Eye (tissue), 1 donor: ENCODE measurements at places on chromosomes 1 and 21.
A peak's percentile ranks its signal among the peaks of the same experiment; 100 is the strongest.

DNA sequence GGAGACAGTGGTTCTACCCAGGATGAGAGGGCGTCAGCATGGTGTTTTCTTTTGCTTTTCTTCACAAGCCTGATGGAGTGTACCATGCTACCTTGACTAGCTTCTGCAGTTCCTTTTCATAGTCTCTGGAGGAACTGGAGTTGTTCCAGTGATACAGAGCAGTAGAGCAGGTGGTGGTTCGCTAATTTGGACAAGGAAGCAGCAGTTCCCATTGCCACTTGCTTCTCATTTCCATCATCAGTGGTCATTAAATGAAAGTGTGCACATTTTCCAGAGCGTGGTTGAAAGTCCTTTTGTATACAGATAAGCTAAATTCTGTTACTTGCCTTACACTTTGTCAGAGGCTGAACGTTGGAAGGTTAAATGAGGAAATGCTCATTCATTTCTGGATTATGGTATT lies 182.3 kb downstream of the C1orf21 start:
- DNase-seq = no peak

DNA sequence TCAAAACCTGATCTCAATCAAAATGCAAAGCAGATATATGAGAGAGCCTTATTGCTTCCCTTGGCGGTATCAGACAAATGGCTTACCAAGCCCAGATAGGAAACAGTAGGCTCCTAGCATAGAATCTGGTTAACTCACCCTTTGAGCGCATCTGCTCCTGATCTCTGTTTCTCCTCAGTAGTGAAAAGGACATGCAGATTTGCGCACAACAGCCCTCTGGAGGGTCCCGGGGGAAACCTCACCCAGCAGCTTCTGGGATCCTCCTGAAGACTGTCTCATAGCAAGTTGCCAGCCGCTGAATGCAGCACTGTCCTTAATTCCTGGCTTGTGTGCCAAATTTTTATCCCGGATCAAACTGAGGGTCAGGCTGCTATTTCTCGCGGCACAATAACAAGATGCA lies 192.2 kb downstream of the FASLG start:
- DNase-seq = no peak

DNA sequence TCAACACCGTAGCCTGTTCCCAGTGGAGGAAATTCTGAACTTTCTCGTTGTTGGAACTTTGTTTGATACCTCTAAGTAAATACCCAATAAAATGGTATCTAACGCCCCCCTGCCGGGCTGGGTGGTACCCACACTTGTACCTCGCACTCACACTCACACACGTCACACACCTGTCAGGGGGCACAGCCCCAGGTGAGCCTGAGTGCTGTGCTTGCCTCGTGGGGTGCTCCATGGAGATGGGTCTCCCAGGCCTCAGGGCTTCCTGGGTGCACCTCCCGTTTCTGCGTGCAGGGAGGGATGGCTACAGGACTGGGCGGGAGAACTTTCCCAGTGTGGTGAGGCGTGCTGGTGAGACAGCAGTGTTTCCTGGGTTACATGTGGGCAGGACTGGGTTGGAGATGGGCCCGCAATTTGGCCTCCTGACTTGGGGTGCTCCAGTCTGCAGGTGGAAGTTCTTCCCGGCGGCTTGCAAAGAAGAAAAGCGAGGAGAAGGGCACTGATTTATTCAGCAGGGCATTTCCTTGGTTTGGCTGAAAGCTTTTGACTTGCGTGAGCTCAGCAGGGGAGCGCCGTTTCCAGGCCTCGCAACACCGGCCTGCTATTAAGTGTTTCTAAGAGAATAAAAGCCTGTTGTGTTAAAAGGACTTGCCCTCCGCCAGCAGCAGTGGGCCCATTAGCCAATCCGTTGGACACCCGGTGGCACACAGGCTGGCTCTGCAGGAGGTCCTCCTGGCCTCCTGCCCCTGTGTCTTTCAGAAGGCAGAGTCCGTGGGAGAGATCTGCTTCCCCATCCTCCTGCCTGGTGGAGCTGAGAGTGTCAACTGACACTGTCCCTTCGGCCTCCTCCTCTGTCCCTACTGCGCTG lies 79.7 kb downstream of the KIF26B start:
- peak; percentile 89 for DNase-seq

DNA sequence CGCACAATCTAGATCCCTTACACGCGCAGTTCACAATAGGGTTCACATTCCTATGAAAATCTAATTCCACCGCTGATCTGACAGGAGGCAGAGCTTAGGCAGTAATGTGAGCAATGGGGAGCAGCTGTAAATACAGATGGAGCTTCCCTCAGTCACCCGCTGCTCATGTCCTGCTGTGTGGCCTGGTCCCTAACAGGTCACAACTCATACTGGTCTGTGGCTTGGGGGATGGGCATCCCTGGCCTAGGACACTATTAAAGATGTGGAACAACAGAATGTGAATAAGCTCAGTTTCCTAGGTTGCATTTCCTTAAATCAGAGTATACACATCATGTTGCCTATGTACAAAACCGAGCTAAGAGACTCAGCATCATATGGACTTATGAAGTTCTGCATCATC lies 16.2 kb downstream of the IFI44 start:
- DNase-seq = no peak

- peak; percentile 50 for DNase-seq
Measured at GRCh38 chr1:221555689-221556433, 186.0 kb downstream of the DUSP10 start.

- DNase-seq = no peak
Measured at GRCh38 chr1:203321273-203322052, 16.1 kb downstream of the BTG2 start.

DNA sequence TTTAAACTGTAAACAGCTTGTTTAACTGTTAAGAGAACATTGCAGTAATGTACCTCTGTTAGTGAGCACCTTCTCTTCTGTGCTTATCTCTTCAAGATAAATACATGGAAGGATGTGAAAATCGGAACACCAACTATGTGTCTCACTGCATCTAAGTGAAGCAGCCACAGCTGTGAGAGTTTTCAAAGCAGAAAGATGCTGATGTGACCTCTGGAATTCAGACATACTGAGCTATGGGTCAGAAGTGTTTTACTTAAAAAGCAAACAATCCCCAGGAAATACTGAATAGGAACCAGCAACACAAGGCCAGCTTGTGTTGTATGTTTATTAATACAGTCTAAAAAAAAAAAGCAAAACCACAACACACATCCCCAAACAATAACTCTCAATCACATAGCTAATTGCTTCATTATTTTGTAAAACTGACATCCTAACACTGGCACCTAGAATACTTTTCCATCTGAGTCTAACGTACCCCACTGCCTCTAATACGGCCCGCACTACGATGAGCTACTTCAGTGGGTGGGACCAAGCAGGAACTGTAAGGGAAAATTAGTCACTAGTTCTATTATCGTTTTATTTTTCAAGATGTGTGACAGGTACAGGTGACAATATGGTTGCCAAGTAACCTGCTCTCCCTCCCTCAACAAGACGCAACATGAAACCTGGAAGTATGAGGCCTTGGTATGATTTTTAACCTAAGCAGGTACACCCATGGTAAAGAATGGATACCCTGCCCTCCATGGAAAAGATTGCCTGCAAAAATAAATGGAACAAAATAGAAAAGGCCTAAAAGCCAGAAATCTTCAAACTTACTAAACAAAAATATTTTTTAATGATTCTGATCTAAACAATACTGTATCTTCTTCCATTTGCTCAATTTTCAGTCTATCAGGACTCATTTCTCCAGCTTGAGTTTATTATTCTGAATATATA lies 13.9 kb downstream of the ERRFI1 start:
- no peak for DNase-seq
